Suppressor macrophage treated with lipopolysaccharide for 1 hour (primary cell): ENCODE measurements at places on chromosomes 2 and 18.

GRCh38 chr2:67576991-67577390 is 179.9 kb downstream of the ETAA1 start:
- DNase-seq: no peak

DNA sequence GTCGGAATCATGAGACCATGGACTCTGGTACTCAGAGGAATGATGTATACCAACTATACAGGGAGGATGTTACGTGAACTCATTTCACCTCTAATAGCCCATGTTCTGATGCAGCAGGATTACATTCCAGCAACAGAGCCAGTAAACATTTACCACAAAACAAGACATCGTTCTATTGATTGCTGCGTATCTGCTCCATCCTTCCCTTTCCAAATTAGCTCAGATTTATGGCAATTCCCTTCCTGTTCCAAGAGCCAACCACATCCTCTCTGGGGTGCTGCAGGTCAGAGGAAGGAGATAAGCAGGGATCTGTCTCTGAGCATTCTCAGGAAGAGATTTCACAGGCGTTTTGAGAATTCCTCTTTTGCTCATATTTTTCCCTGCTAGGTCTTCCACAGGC is 98.3 kb downstream of the KLF7 start:
- no peak for DNase-seq

DNA sequence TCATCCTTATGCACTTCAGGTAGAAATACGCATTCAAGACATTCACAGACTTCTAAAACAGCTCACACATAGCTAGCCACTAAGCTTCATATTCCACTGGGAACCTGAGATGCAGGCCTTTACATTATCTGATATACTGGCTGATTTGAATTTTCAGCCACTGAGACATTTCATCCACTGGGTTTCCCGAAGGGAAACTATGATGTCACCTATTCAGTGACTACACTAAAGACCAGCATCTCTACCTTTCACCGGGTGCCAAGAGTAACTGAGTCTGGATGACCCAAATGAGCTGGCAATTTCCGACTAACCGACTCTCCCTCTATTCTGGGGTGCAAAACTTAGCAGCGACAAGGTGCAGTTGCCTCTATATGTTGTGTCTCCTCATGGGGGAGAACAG is 31.8 kb upstream of the SP140L start:
- DNase-seq: no peak

DNA sequence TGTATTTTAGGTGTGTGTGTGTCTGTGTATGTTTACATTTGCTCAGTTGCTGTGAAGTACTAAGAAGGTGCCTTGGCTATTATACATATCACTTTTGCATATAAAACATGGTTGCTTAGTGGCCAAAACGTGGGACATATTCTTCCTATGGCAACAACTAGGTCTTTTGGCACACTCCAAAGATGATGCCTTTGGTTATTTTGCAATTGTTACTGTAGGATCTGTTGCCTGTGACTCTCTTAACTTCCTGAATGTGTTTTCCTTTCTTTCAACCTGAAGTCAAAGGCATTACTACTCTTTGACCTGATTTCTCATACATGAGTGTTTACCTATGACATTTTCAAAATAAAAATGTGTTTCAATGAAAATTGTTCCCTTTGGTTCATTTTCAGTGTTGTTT is 160.5 kb downstream of the UBE2E3 start:
- DNase-seq: peak; percentile 22

GRCh38 chr2:174004905-174005605 is 39.9 kb upstream of the SP3 start:
- peak; percentile 52 for DNase-seq

DNA sequence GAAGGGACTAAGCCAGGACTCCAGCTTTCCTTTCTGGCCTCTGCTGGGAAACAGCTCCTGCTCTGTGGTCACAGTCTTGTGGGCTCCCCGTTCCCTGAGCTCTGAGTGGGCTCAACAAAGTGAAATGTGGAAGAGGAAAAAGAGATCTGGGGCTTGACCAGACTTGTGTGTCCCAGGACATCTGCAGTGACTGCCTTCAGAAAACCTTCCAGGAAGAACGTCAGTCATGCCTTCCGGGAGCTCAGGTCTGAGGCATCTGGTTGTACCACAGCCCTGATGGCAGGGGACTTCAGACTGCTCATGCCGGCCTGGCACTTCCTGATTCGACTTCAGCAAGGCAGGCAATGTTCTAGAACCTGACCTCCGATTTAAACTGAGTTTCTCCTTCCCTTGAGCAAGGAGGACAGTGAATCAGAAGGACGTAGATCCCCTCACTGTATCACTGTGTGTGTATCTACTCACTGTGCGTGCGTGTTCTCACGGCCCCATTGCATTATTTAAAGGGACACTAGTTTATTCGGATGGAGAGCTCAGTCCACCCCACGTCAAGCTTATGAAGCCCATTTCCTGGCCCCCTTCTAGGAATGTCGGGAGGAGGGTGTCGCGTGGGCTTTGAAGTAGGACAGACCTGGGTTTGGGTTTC is 548 bp upstream of the FBLN7 start:
- peak; percentile 87 for DNase-seq

DNA sequence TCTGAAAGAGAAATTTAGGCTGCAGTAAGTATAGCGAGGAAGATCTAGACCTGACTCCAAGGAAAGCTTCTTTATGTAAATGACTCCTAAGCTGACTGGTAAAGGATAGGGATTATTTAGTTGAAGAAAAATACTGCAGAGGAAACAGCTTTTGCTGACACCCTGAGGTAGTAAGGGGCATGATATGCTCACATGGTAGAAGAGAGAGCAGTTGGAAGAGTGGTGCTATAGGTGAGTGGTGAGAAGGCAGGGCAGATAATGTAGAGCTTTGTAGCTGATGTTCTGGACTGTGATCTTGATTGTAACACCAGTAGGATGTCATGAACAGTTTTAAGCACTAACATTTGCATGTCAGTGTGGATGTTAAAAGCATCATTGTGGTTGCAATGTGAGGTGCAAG is 639.1 kb upstream of the SLC39A10 start:
- no peak for DNase-seq

DNA sequence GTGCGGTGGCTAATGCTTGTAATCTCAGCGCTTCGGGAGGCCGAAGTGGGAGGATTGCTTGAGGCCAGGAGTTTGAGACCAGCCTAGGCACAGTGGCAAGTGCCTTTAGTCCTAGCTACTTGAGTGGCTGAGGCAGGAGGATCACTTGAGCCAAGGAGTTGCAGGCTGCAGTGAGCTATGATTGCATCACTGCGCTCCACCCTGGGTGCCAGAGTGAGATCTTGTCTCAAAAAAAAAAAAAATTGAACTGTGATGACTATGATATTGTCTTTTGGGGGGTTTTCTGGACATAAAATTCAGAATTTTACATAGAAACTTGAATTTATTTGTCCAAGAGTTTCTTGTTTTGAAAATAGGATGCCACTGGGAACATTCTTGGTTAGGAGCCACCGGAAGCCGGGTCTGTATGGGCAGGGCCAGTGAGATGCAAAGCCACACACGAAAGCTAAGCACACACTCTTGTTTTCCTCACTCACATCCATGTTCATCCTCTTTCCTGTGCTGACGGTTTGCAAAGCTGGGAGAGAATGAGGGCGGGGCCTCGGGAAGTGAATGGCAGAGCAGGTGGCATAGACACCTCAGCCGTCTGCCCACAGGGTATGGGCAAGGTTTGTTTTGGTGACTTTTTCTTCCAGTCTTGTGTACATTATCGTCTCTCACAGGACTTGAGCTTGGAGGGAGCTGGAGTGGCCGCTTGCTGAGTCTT is 12.6 kb downstream of the AGAP1 start:
- DNase-seq: no peak

GRCh38 chr2:203185864-203186263 is 53.0 kb upstream of the CYP20A1 start:
- DNase-seq: no peak

DNA sequence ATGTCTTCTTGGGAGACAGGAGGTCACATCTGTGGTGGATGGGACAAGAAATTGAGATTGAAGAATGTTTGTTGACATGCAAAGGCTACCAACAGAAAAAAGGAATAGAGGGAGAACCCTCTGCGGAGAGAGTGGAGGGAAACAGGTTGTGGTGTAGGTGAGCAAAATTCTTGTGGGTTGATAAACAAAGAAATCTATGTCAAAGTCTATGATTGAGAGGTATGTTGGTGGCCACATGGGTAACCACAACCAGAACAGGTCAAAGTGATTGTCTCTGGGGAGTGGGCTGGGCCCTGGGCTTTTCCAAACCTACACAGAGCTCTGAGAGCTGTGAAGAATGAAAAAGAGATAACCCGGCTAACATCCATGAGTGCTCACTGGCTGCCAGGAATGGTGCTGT is 62.8 kb upstream of the NCK2 start:
- no peak for DNase-seq

DNA sequence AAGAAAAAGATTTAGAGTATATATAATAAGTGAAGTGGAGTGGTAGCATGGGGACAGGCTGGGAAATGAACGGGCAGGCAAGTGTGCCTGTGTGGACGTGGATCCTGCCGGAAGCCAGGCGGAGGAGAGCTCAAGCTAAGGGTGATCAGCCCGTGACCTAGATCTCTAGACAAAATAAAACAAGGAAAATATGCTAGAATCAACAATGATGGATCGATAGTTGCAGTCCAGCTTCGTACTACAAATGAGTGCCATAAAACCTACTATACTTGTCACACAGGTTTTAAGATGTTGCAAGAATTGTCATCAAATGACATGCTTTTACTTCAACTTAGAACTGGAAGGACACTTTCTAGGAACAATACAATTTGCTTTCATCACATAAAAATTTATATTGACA is 8.5 kb downstream of the EIF2AK2 start:
- DNase-seq: no peak
